ENCODE measurements at places on chromosomes 2 and 18.

DNA sequence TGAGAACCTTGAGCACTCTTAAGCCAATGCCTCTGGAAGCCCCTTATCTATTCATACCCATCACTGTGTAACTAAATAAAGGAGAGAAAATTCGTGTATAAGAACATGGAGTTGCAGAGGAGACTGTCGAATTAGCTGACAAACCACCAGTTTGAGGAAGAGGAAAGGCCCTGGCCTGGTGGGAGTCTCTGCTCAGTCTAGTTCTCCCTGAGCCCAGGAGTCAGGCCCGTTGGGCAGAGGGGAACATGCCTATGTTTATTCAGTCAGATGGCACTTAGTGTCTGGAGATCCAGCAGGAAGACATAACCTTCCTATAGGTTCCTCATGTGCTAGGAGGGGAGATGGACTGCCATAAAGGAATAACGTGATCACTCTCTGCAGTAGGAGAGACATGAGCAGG, 60.3 kb downstream of the MGAT5 start:
- DNase-seq, result no peak

- no peak for DNase-seq
Observed at GRCh38 chr2:8553643-8554042, 128.2 kb upstream of the ID2 start.

DNA sequence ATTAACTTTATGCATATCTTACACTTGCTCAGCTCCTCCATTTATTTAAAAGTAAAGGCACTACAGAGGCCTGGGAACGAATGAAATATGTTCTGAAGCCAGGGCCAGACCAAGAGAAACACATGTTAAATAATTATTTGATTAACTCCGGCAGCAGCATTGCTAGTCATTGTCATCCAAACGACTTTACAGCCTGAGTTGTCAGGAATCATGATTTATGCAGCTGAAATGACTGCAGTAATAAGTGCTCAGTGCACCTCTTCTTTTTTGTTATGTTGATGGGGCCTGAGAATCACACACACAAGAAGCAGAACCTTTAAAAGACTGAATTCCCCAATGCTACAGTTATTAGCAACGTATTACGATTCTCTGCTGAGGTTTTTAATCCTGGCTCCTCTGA, 58.9 kb downstream of the EPHA4 start:
- no peak for DNase-seq

GRCh38 chr2:210356944-210357343, 42.0 kb upstream of the MYL1 start:
- no peak for DNase-seq

GRCh38 chr2:109128616-109129355, at the start of gene SH3RF3:
SH3RF3 (plus strand) TSS chr2:109129205.
- DNase-seq, result peak; percentile 36

- peak; percentile 86 for DNase-seq
Observed at GRCh38 chr2:19362755-19363473, 4.5 kb upstream of the OSR1 start.

- DNase-seq, result peak; percentile 61
Observed at GRCh38 chr2:106575955-106576354, 88.8 kb downstream of the CD8B2 start.

- DNase-seq, result peak; percentile 66
Observed at GRCh38 chr2:217966423-217967070, 36.2 kb downstream of the TNS1 start.

- peak; percentile 61 for DNase-seq
Observed at GRCh38 chr2:120737340-120738101, 1.9 kb downstream of the GLI2 start.

- no peak for DNase-seq
Observed at GRCh38 chr18:23209796-23210195, 74.5 kb downstream of the CABLES1 start.

DNA sequence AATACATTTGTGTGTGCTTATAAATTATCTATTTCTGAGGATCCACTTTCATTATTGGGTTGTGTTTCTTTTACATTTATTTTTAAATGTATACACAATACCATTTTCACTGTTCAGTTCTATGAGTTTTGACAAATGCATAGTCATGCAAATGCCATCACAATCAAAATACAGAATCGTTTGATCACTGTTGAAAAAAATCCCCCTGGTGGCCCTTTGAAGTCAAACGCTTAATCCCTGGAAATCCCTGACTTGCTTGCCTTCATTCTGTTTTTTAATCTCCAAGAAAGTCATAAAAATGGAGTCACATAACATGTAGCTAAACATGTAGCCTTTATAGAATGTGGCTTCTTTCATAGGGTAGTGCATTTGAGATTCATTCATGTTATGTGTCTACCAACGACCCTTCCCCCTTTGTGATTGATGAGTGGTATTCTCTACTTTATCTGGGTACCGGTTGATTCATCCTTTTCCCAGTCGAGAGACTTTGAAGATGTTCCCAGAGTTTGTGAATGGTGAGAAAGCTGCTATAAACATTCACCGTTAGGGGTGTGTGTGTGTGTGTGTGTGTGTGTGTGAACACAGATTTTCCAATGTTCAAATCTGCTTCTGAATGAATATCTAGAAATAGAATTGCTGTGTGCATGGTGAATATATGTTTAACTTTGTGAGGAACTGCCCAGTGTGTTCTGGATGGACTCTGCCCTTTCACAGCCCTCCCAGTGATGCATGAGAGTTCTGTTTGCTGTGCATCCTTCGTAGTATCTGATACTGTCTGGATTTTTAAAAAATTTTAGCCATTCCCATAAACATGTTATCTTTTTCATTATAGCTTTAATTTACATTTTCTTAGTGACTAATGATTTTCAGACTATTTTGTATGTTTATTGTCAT, 173.6 kb downstream of the GALR1 start:
- no peak for DNase-seq

DNA sequence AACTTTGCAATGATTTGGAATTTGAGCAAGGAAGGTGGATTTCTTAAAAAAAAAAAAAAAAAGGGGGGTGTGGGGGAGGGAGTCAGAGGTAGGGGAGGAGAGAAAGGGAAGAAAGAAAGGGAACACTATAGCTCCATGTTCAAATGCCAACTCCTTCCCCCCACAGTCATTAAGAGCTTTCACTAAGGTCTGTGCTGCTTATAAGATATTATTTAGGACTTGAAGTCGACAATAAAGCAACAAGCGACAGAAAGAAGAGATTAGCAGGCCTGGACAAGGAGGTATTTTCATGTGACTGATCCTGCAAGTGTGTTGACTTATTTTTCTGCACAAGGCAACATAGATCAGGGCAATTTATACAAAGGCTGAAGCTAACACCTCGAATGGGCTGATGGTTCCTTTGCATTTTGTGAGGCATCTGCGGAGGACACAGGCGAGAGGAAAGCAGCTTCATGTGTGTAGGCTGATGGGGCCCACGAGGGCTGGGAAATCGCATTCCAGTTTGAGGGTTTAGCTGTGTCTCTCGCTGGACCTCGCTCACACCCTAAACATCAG, 382.0 kb downstream of the SOX11 start:
- DNase-seq, result no peak

- no peak for DNase-seq
Observed at GRCh38 chr2:107428781-107429180, 397.9 kb upstream of the RGPD4 start.

GRCh38 chr2:177239932-177240630, 24.4 kb downstream of the NFE2L2 start:
- DNase-seq, result peak; percentile 59

- DNase-seq, result no peak
Observed at GRCh38 chr2:231905026-231905425, 21.2 kb downstream of the NPPC start.

GRCh38 chr2:238820916-238821315, 27.0 kb upstream of the TWIST2 start:
- peak; percentile 86 for DNase-seq

- DNase-seq, result no peak
Observed at GRCh38 chr2:141041281-141041680, 1089.5 kb downstream of the LRP1B start.

DNA sequence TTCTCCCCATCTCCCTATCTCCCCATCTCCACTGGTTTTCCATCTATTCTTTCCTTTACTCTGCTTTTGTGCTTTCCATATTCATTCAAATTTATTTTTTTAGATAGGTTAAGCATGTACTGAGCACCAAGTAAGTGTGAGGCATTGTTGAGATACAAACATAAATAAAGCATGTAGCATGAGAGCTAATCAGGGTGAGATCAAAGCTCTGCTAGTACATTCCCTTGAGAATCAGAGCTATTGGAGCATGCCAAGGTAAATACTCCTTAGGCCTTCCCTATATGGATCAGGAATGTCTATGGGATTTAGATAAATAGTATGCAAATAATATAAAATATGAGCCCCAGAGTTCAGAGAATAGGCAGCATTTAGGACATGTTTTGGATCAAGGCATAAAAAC, 25.3 kb downstream of the BABAM2 start:
- DNase-seq, result no peak

DNA sequence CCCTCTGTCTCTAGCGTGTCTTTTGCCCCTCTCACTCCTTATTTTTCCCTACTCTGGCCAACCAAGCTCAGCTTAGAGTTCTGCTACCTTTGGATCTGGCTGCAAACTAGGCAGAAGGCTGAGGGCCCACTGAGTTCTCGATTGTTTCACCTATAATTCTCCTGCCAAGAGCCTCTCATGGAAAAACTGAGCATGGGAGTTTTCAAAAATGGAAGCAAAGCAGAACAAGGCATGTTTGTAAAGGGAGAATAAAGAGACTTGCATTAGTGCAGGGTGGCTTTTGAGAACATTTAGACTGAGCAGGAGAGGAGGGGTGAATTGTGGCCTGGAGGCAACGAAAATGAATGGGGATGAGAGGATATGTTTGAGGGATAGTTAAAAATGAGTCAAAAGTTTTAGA, 45.9 kb downstream of the FSHR start:
- no peak for DNase-seq

DNA sequence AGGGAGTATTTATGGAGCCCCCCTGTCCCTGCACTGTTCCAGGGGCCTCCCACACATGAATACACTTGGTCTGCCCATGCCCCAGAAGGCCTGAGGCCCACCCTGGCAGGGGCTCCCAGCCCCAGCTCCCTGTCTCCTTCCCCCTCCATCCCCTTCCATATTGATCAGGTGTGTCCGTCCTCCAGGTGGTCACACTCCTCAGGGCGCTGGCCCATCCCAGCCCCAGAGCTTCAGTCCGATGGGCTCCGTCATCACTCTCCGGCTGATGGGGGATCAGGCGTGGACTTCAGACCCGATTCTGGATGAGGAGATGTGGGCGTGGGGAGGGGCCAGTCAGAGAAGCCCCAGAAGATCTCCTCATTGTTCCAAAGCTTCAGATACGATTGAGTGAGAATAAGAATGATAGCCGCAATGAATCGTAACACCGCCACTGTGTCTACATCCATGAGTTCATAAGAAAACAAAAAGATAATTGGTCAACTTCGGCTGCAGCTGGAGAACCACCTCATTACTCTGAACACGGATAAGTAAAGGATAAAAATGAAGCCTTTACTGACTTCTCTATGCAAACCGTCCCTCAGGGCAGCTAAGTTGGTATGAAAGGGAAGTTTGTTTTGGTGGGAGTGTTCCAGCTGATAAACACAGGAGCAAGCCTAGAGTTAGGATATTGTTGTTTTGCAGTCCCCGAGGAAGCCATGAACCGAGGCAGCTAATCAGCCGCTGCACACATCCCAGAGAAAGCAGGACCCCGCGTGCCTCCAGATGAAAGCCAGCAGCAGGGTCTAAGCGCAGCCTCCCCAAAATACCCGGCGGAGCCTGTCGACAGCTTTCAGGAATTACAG, 279.5 kb downstream of the NDUFA10 start:
- DNase-seq, result no peak

GRCh38 chr18:46567196-46567595, 89.8 kb downstream of the LOXHD1 start:
- DNase-seq, result no peak
